ENCODE measurements at places on chromosomes 7 and 10. TPM values are rescaled to one million over a fixed set of nuclear protein-coding genes. Genes with fewer than 3 reads are reported as not detected.

TMEM26 gene
- 0.46 TPM for total RNA-seq

TAC1 gene
- not detected for total RNA-seq

ABCB4 gene
- 0.41 TPM for total RNA-seq

MYO1G gene
- 21.0 TPM for total RNA-seq

SFTPA1 gene
- 11,191 TPM for total RNA-seq

CTAGE6 gene
- total RNA-seq, result 0.52 TPM

ERV3-1 gene
- total RNA-seq, result 24.9 TPM

DNA sequence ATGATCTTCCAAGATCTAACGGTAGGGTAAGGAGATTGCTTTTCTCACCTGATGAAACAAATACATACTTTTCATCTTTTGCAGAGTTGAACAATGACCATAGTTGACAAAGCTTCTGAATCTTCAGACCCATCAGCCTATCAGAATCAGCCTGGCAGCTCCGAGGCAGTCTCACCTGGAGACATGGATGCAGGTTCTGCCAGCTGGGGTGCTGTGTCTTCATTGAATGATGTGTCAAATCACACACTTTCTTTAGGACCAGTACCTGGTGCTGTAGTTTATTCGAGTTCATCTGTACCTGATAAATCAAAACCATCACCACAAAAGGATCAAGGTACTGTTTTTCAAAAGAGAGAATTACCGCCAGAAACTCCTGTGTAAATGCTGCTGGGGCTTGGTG lies 79.9 kb downstream of the ANKRD61 start:
- no peak for DNase-seq

DNA sequence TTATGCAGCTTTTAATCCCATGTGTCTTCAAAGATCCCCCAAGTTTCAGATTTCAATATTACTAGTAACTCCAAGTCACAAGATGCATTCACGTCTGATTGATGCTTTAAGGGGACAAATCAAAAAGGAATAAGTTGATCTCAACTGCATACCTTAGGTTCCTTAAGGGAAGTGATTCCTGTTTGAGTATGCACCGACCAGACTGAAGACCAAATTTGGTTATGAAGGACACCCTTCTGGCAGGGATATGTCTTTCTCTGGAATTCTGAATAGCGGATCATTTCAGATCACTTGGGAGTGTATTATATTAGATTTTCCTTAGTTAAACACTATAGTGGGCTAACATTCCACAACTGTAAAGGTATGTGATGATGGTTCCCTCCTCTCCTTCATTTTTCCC lies 4.3 kb downstream of the KIF5B start:
- DNase-seq, result no peak

- DNase-seq, result no peak
Measured at GRCh38 chr7:87784424-87784823, 91.7 kb downstream of the SLC25A40 start.

DNA sequence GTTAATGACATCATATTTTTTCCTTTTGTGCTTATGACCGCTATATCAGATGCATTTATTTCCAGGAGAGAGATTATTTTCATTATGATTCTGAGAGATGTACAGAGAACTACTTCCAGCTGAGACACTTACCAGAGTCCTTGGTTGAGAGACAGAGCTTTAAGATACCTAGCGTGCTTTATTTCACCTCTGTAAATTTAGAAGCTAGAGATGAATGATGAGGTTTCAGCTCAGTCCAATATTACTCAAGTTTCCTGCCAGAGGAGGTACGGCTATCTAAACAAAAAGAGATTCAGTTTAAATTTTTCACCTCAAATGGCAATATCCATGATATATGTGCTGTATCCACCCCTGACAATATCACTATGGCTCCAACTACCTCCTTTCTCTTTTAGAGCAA lies 182.6 kb upstream of the FAM3C start:
- DNase-seq, result no peak

- peak; percentile 75 for DNase-seq
Measured at GRCh38 chr7:105680505-105681187, 99.4 kb upstream of the EFCAB10 start.

- no peak for DNase-seq
Measured at GRCh38 chr10:74828946-74829345, 2.5 kb downstream of the KAT6B start.

DNA sequence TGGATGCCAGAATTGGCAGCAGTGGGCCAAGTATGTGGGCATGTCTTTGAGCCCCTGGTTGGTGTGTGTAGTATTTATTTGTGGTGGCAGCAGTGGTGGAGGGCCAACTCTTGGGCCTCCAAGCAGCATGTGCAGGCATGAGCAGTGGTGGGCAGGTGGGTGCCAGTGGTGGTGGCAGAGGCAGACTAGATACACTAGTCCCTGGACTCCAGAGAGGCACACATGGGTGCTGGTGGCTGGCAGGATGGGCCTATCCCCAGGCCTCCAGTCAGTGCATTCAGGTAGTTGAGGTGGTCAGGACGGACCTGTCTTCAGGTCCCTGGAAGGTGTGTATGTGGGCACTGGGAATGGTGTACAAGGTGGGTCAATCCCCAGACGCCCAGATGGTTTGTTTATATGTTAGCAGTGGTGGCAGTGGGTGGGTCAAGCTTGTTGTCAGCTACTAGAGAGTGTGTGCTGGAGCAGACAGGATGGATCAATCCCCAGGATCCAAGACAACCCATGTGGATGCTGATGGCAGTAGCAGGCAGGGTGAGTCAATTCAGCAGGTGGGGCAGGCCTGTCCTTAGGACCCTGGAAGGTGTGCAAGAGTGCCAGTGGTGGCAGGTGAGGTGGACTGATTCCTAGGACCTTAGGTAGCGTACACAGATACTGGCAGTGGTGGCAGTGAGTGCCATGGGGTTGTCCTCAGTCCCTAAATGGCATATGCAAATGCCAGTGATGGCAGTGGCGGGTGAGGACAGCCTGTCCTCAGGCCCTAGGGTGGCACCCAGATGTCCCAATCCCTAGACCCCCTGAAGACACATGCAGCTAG lies 294.3 kb downstream of the RPS24 start:
- no peak for DNase-seq

DNA sequence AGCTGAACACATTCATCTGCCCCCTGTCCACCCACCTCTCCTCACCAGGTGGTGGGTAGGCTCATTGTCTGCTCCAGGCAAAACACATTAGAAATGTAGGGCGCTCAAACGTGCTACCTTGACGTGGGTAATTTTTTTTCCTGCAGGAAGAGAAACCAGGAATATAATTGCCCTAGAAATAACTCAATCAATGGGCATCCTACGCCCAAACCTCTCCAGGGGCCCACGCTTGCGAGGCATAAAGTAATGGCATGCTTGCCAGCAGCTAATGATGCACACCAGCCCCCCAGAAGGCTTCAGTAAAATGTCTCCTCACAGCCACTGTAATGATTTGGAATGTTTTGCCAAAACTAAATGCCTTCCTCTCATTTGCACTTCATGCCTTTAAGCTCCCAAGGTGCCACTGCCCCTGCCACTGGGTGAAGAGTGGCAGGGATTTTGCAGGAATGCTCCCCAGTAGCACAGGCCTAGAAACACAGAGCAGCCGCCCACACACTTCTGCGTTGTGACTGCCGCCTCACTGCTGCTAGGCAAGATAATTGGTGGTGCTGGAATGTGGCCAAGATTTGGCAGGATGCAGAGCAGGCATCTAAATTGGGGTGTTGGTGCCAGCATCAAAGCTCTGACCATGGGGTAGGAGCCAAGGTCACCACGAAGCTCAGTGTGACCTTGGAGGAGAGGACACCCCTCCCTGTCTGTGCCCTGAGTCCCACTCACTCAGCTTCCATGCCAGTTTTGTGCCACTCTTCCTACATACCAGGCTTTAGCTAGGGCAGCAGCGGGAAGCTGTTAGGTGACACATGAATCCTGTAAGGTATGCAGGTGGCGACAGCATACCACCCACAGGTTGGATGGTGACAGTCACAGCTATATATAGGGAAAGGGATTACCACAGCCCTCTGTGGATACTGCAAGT lies 48.7 kb upstream of the PPP1R3C start:
- DNase-seq, result no peak

GRCh38 chr7:74521855-74522254 lies 68.1 kb downstream of the GTF2IRD1 start:
- no peak for DNase-seq

DNA sequence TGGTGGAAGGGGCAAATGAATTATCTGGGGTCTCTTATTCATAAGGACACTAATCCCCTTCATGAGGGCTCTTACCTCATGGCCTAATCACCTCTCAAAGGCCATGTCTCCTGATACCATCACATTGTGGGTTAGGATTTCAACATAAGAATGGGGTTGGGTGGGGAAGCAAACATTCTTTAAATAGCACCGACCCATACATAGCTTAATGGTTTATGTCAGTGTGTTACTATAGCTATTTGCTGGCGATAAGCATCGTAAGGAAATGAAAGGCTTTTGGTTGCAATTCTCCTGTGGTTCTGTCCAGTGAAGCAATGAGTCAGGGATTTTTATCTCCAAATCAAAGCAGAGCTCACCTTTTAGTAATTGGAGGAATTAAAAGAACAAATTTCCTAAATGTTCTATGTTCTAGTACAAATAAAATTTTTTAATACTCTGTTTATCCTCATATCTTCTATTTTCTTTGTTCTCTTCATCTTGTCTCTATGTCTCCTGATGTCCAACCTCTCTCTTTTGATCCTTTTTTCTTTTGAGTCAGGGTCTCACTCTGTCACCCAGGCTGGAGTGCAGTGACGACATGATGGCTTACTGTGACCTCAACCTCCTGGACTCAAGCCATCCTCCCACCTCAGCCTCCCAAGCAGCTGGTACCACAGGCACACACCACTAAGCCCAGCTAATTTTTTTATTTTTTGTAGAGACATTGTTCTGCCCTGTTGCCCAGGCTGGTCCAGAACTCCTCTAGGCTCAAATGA lies 57.0 kb upstream of the GLCCI1 start:
- no peak for DNase-seq

GRCh38 chr7:38163671-38164070 lies 14.4 kb upstream of the STARD3NL start:
- DNase-seq, result no peak

GRCh38 chr7:158424531-158424930 lies 163.1 kb downstream of the PTPRN2 start:
- peak; percentile 33 for DNase-seq

- no peak for DNase-seq
Measured at GRCh38 chr7:129828989-129829736, 123.6 kb downstream of the UBE2H start.

DNA sequence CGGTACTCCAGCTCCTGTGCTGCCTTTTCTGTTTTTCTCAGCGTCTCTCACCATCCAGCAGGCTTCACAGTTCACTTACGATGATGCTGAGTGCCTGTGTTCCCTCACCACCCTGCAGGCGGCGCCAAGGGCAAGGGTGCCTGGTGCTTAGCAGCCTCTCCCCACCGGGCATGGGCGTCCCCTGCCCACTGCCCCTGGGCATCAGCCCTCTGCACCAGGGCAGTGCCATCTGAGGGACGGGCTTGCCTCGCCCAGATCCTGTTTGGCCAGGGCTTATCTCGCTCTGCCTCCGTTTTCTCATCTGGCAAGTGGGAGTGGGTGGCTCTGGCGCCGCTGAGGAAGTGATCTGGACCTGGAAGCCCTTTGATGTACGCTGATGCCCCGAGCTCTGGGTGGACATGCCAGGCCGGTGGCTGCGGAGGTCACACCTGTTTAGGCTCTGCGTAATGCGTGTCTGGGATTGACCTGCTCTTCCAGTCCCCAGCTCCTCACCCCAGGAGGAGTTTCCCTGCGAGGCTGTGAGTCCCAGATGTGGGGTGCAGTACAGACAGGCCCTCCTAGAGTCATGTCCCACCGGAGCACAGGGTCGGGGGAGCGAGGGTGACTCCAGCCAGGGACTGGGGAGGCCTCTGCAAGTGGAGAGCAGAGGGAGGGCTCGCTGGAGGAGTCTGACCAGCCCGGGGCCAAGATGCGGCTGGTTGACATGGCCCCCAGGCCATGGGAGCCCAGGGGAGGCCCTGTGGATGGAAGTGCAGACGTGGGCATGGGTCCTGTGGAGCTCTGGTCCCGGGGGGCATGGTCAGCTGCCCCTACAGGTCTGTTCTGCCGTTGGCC lies 11.8 kb downstream of the TTYH3 start:
- no peak for DNase-seq

DNA sequence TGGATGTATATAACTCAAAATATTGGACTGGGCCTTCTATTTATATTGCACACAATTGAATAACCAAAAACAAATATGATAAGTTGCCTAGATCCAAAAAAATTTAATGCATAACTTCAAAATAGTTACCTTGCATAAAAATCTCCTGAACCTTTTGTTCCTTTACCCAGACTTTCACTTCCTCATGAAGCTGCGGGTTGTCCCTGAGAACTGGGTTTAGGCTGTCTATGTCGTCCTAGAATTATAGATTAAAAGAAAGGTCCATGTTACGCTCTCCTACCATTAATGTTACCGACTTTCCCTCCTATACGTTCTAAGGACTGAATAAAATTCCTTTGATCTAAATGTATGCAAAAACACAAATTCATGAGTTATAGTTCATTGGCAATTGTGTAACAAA lies 86.6 kb downstream of the NRBF2 start:
- DNase-seq, result no peak

GRCh38 chr7:157176771-157177170 lies 38.0 kb downstream of the UBE3C start:
- DNase-seq, result no peak

DNA sequence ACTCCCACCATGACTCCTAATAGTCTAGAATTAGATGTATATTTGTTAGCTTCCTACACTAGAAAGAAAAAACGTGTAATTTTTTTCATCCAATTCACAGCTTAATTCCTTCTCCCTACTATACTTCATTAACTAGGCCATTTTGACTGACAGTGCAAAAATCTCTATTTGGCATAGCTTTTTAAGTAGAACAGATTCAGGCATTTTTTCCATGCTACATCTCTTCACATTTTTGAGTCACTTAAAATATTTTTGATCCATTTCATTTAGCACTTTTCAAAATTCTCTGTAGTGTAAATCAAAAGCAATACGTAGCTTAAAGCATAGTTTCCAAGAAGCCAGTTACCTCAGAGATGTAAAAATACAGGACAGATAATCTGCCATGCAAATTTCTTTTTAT lies 391.1 kb upstream of the NPVF start:
- no peak for DNase-seq

DNA sequence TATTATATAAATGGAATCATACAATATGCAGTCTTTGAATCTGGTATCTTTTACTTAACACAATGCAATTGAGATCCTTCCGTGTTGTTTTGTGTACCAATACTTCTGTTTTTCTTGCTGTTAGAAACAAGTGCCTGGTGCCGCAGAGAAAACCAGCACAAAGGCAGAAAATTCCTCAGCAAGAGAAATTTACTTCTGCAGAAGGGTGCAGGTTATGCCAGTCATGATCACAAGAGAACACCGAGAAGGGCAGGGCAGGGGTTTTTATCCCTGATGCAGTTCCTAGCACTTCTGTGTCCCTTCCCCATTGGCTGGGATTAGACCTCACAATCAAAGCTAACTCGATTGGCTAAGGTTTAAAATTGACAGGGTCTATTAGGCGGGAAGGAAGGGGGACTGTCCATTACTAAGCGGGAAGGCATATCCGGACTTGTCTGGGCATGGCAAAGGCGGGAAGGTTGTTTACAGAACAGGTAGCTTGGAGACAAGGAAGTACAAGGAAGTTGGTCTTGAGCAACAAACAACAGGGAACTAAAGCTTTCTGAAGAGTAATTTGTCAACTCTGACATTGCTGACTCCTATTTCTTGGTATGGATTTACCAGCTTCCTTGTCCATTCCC lies 2.4 kb upstream of the ZNF33B start:
- no peak for DNase-seq
